ENCODE measurements at places on chromosomes 4 and X. TPM values are rescaled to one million over a fixed set of nuclear protein-coding genes. Genes with fewer than 3 reads are reported as not detected.

ARHGAP6 gene
- total RNA-seq: not detected

TCEAL5 gene
- total RNA-seq: 0.26 TPM

SULT1B1 gene
- 1.8 TPM for total RNA-seq

IL13RA2 gene
- not detected for total RNA-seq

FAM53A gene
- 3.1 TPM for total RNA-seq

CLCN4 gene
- 1.7 TPM for total RNA-seq

OTC gene
- total RNA-seq: not detected

BEX5 gene
- total RNA-seq: not detected

AR gene
- total RNA-seq: 0.11 TPM

DNA sequence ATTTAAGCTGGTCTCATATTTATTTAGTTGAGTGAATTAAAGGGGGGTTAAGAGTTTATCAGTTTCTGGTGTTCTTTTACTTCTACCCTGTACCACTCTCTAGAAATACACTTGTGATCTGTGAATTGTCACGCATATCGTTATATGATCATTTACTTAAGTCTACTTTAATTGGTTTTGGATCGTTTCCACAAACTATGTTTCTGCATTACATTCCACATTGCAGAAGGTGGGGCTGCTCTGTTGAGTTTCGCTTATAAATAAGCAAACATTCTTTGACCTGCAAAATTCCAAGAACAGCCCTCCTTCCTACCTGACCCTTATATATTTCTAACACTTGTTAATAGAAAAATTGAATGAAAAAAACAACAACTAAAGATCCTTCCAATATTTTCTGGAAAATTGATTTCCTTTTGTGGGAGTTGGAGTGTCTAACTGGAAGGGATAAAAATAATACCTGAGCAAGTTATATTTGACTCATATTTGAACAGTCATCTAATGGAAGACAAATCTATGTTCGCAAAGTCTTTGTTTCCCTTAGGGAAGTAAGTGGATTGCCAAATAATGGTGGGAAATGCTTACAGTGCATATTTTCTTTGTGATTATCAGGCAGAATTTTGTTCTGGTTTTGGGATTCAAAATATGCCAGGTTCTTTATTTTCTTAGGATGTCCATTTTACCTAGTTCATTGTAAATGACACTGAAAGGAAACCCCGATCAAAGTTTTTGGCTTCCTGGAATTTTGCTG lies 152.7 kb downstream of the RELL1 start:
- no peaks in the 10 kb centered on the region for H3K4me1 ChIP-seq
- H3K36me3 ChIP-seq: no peaks in the 10 kb centered on the region
- H3K27me3 ChIP-seq: no peaks in the 10 kb centered on the region
- DNase-seq: no peak
- H3K27ac ChIP-seq: no peak overlapping the region

- no peak for DNase-seq
- no peaks in the 10 kb centered on the region for H3K27me3 ChIP-seq
- H3K36me3 ChIP-seq: no peaks in the 10 kb centered on the region
- no peak overlapping the region for H3K4me3 ChIP-seq
- H3K4me1 ChIP-seq: no peaks in the 10 kb centered on the region
- no peak overlapping the region for H3K27ac ChIP-seq
These were observed 97.4 kb downstream of the CENPC start for GRCh38 chr4:67447873-67448272.

- no peak overlapping the region for H3K27ac ChIP-seq
- no peaks in the 10 kb centered on the region for H3K36me3 ChIP-seq
These were observed 288.7 kb downstream of the CAMK2D start for GRCh38 chr4:113472864-113473263.

GRCh38 chrX:109839694-109840567 lies 106.9 kb upstream of the ACSL4 start:
- no peak overlapping the region for H3K4me3 ChIP-seq
- DNase-seq: peak; percentile 61
- peak overlapping the region; percentile 44 for H3K27ac ChIP-seq
- no peaks in the 10 kb centered on the region for H3K36me3 ChIP-seq

GRCh38 chr4:185920171-185920570 lies 108.2 kb upstream of the SORBS2 start:
- H3K27me3 ChIP-seq: peaks cover 30% of the 10 kb centered on the region
- H3K4me3 ChIP-seq: no peak overlapping the region
- H3K4me1 ChIP-seq: no peaks in the 10 kb centered on the region
- no peaks in the 10 kb centered on the region for H3K36me3 ChIP-seq
- H3K27ac ChIP-seq: no peak overlapping the region
- no peak for DNase-seq

DNA sequence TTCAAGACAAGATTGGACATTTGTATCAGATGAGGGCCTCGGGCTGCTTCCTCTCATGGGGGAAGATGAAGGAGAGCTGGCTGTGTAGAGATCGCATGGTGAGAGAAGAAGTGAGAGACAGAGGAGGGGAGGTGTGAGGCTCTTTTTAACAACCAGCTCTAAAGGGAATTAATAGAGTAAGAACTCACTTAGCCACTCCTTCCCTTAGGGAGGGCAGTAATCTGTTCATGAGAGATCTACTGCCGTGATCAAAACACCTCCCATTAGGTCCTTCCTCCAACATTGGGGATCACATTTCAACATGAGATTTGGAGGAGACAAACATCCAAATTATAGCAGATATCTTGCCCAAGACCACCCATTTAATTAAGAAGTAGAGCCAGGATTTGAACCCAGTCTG lies 97.0 kb downstream of the ARX start:
- no peaks in the 10 kb centered on the region for H3K4me1 ChIP-seq
- H3K27ac ChIP-seq: no peak overlapping the region
- H3K4me3 ChIP-seq: no peak overlapping the region

DNA sequence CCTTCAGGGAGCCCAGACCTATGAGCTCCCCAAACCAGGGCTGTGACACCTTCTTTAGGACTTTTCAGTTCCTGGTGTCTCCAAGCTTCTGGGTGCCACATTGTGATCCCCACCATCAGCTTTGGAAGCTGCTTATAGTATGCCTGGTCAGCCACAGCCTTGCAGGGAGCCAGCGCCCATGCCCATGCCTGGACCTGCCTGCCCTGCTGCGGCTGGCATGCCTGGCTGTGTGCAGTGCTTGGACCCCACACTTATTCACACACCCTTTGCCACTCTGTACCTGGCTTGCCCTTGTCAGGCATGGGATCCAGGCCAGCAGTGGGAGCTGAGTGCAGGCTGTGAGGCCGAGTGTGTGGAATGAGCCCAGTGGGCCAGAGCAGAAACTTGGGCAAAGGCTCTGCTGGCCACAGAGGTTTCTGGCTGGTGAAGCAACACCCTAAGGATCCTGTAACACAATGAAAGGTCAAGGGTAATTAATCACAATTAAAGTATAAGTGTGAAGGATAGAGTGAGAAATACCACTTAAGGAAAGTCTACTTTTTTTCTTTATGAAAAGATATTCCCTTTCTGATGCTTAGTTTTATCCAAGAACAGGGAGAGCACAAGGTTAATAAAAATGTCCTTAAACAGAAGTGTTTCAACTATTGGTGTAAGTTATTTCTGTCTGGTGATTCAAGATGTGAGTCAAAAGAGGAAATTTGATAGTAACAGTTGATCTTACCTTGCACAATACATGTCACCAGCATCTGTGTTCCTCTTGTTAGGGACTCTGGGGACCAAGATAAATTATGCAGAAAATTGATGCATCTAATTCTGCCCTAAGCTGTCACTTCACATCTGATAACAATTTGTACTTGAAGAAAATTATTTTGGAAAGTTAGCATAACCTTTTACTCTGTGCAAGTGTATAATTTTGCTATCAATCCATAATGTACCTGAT lies 161.8 kb downstream of the FAM47A start:
- H3K27ac ChIP-seq: no peak overlapping the region
- no peak for DNase-seq

GRCh38 chrX:154714925-154715324 lies 36.0 kb downstream of the GAB3 start:
- no peak overlapping the region for H3K4me3 ChIP-seq
- H3K4me1 ChIP-seq: peaks cover 13% of the 10 kb centered on the region
- H3K27me3 ChIP-seq: no peaks in the 10 kb centered on the region
- H3K36me3 ChIP-seq: no peaks in the 10 kb centered on the region
- peak; percentile 66 for DNase-seq

- H3K27me3 ChIP-seq: no peaks in the 10 kb centered on the region
- no peak overlapping the region for H3K27ac ChIP-seq
- H3K36me3 ChIP-seq: no peaks in the 10 kb centered on the region
- no peak for DNase-seq
These were observed 3.9 kb downstream of the AVPR2 start for GRCh38 chrX:153908219-153908860.

DNA sequence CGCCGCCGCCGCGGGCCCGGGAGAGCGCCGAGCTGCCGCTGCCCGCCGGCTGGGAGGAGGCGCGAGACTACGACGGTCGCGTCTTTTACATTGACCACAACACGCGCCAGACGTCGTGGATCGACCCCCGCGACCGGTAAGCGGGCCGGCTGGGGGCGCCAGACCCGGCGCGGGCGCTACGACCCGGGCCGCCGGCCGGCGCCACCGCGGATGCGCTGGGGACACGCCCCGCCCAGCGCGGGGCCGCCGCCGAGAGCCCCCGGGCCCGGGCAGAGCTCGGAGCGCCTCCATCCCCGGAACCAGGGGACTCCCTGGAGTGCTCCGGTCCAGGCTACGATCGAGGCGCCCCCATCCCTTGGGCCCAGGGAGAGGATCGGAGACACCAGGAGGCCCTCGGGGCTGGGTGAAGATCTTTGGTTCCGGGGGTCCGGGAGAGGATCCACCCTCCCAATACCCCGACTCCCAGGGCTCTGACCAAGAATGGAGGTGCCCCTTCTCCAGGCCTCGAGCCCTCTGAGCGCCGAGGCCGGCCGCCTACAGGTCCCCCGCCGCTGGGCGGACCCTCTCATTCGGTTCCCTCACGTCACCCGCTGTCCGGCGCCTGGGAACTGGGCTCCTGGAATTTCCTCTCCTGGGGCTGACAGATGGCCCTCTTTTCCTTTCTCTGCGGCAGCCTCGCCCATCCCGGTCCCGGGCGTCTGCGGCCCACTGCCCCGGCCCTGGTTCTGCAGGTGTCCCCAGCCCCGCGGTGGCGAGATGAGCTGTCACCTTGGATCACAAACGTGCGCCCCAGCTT lies 48.8 kb downstream of the CLDN34 start:
- H3K27me3 ChIP-seq: no peaks in the 10 kb centered on the region
- peak; percentile 16 for DNase-seq
- H3K27ac ChIP-seq: peak overlapping the region; percentile 54

- no peaks in the 10 kb centered on the region for H3K36me3 ChIP-seq
- no peak overlapping the region for H3K27ac ChIP-seq
- peaks cover 8% of the 10 kb centered on the region for H3K4me1 ChIP-seq
- no peak for DNase-seq
These were observed 345.7 kb upstream of the NR3C2 start for GRCh38 chr4:148787831-148788477.

- H3K4me3 ChIP-seq: no peak overlapping the region
- peaks cover 3% of the 10 kb centered on the region for H3K4me1 ChIP-seq
- no peaks in the 10 kb centered on the region for H3K36me3 ChIP-seq
These were observed 15.1 kb downstream of the NOCT start for GRCh38 chr4:139030614-139031235.

DNA sequence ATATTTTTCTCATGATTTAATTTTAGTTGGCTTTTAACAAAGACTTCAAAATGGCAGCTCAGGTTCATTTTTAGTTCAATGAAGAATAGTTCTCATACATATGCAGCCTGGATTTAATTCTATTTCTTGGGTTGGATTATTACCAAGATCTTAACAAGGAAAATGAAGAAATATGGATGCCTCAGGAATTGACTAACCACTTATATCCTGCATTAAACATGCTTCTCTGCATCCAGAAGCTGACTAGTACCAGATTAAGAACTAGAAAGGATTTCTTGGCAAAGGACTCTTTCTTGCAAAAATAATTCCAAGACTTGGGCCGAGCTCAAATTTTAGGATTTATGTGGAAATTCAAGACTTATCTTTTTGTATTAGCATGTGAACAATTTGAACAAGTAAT lies 5.6 kb upstream of the KLHL2 start:
- H3K4me1 ChIP-seq: peaks cover 5% of the 10 kb centered on the region
- H3K4me3 ChIP-seq: no peak overlapping the region
- no peaks in the 10 kb centered on the region for H3K27me3 ChIP-seq
- no peaks in the 10 kb centered on the region for H3K36me3 ChIP-seq
- no peak overlapping the region for H3K27ac ChIP-seq

DNA sequence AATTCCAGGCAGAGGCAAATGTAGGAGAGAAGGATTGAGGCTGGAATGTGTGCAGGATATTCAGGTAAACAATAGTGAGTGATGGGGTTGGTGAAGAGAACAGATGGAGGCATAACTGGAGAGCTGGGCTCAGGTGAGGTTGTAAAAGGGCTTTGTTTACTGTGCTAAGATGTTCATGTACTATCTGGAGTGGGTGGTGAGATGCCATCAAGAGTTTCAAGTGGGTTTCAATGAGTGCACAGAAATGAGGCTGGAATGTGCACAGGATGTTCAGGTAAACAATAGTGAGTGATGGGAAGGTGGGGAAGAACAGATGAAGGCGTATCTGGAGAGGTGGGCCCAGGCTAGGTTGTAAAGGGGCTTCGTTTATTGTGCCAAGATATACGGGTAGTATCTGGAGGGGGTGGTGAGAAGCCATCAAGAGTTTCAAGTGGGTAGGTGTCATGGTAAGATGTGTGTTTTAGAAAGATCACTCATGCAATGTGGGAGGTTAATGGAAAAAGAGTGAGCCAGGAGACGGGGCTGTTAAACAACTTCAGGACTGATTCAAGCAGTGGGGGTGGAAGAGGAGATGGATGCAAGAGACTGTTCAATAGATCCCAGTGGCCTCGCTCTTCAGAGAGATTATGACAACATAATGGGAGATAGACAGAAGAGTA lies 25.4 kb upstream of the NMU start:
- H3K36me3 ChIP-seq: no peaks in the 10 kb centered on the region
- H3K4me3 ChIP-seq: no peak overlapping the region
- no peaks in the 10 kb centered on the region for H3K4me1 ChIP-seq

- no peaks in the 10 kb centered on the region for H3K27me3 ChIP-seq
- peak overlapping the region; percentile 71 for H3K4me3 ChIP-seq
- no peaks in the 10 kb centered on the region for H3K36me3 ChIP-seq
- H3K27ac ChIP-seq: peak overlapping the region; percentile 84
- no peak for DNase-seq
These were observed 1.1 kb downstream of the LIN54 start for GRCh38 chr4:83009529-83009928.

DNA sequence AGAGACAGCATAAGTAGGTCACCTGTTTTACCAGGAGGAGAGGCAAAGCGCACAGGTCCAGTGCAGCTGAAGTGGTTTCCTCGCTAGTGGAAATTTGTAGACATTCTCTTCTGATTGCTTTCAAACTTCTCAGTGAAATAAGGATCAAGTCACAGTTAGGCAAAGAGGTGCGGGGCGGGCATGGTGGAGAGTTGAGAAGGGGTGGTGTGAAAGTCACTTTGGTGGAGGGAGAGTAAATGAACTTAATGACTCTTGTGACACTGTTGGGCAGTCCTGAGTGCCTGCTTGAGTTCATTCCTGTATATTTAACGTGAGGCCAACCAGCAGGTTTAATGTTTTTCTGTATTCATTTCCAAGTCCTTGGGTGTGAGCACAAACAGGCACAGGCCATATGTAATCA lies 235.6 kb downstream of the TRIML1 start:
- H3K27ac ChIP-seq: no peak overlapping the region
- H3K4me3 ChIP-seq: no peak overlapping the region
- no peaks in the 10 kb centered on the region for H3K36me3 ChIP-seq
- H3K27me3 ChIP-seq: no peaks in the 10 kb centered on the region

Data from A673 (cell line).